NCI-H774 (cell line): ENCODE measurements at places on chromosomes 5 and 9.

DNA sequence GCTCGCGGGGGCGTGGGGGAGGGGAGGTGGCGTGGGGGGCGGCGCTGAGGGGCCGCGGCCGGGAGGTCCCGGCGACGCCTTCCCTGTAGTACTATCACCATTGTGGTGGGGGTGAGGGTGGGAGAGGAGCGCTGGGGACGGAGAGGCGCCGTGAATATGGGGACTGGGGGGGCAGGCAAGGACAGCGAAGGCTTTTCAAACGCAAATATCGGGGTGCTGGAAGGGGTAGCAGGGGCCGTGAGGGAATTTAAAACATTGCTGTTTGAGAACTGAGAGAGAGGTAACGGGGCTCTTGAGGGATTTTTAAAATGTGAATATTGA is 427 bp downstream of the RBM27 start:
- DNase-seq = no peak

- no peak for DNase-seq
These were observed 157.8 kb upstream of the TNC start for GRCh38 chr9:115275753-115276152.

DNA sequence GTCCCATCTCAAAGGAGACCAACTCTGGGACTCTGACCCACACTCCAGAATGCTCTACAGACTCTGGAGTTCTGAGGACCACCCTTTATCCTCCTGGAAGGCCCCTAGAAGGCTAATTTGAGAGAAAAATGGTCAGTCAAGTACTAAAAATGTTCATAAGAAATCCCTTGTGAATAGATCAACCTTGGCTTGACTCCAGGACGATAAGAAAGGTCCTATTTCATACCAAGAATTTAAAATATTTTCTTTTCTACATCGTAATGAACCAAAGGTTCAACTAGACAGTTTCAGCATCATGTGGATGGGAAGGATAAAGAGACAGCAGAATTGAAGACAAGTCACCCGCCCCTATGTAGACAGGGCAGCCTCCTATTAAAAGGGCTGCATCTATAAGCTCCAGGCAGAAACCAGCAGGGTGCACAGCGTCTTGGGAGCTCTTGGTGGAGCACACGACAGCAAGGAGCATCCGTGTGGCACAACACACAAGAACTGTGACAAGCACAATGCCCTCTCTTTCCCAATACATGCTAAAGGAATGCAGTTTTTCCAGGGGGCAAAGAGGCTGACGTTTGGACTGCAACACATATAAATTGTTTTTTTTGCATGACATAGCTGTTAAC is 38.3 kb downstream of the RASEF start:
- no peak for DNase-seq

DNA sequence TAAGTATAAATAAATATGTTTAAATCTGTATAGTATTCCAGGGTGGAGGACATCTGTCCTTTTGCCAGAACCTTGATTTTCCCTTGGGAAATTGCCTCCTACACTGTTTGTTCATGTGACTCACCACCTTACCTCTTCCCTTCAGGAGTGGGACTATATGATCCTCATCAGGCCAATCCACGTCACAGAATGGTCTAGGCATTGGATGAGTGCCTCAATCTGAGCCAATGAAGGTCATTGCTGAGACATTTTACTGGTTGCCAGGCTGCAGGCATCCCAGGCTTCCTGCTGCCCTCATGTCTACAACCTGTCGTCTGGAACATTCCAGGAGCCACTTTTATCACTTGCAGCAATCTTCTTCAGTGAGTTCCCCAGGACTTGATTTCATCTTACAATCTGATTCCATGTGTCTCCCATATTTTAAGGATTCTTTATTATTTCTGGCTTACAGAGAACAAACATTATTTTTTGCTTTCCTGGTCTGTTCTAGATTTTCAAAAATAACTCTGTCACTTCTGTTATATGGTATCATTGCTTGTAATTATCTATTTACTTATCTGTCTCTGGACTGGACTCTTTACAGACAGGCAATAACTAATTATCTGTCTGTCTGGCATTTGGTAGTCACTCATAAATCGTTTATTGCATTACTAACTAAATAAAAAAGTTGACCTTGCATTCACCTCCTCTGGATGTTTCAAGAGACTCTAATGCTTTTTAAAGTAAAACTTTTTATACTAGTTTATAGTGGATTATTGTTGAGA is 107.3 kb upstream of the APC start:
- DNase-seq = no peak
